A673 (cell line): ENCODE measurements at places on chromosomes 4 and X. TPM values are rescaled to one million over a fixed set of nuclear protein-coding genes. Genes with fewer than 3 reads are reported as not detected.

- no peak overlapping the region for H3K4me3 ChIP-seq
- H3K27me3 ChIP-seq: no peaks in the 10 kb centered on the region
- H3K27ac ChIP-seq: no peak overlapping the region
- DNase-seq: no peak
- no peaks in the 10 kb centered on the region for H3K4me1 ChIP-seq
- no peaks in the 10 kb centered on the region for H3K36me3 ChIP-seq
Measured at GRCh38 chrX:31223817-31224216, 152.0 kb upstream of the FTHL17 start.

DNA sequence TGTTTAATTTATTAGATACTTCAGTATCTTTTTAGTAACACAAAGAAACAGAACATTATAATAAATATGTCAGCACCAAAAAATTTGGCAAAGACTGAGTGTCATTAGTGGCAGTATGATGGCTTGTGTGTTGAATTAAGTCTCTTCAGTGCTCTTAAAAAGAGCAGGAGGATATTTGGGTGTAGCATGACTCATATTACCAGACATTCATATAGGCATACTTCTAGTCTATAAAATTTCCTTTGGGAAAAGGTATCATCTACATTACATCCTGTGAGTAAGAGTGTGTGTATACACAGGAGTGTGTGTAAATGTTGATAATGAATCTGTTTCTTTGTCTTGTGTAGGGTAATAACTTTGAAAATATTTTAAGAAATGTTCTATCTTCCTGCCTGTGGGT, 135.7 kb downstream of the CNKSR2 start:
- H3K4me1 ChIP-seq: no peaks in the 10 kb centered on the region
- H3K27ac ChIP-seq: no peak overlapping the region
- no peaks in the 10 kb centered on the region for H3K27me3 ChIP-seq
- peak; percentile 11 for DNase-seq

- H3K27me3 ChIP-seq: no peaks in the 10 kb centered on the region
- DNase-seq: no peak
- no peak overlapping the region for H3K4me3 ChIP-seq
- H3K36me3 ChIP-seq: no peaks in the 10 kb centered on the region
- no peak overlapping the region for H3K27ac ChIP-seq
Measured at GRCh38 chr4:46441136-46441859, 51.4 kb upstream of the GABRA2 start.

DNA sequence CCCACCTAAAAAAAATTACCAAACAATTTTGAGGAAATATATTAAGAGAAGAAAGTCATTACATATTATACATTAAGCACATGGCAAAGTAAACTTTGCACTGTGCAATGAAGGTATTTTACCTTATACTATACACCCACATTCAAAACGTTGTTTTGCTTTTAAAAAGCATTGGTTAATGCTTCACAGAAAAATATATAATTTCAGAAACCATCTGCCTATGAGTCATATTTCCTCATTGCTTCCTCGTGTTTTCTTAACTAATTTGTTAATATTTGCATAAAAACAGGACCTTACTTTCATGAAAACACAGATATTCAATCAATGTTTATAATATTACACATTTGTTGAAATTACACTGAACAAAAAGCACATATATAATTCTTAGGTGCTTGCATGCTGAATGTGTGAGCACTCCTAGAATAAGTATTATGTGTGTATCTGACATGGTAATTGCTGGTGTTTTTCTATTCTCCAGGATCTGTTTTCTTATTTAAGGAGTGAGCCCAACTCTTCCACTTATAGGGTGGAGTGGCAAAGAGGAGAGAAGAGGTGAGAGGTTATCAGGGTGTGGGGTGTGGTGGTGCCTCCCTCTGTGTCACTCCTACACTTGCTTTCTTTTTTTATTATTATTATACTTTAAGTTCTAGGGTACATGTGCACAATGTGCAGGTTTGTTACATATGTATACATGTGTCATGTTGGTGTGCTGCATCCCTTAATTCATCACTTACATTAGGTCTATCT, 95.1 kb upstream of the IQCM start:
- no peaks in the 10 kb centered on the region for H3K27me3 ChIP-seq
- no peak for DNase-seq
- H3K36me3 ChIP-seq: no peaks in the 10 kb centered on the region

DNA sequence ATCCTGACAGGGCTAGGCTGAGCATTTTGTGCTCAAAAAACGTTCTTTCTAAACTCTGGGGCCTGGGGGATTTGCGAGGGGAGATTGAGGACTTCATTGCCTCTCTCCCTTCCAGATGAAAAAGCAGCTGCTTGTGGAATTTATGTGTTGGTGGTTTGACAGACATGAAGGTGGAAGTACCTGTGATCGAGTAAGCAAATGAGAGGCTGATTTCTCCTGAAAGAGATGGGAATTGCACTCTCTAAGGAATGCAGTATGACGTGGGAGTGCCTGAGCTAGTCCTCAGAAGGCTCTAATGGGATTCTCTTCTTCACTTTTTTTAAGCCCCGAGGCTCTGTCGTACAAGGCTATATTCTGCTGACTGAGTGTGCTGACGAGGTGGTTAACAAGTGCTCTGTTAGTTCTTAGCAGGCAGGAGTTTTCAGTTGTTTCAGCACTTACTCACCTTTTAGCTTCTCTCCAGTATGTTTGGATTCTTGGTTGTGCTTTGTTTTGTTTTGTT, 426.8 kb upstream of the CNKSR2 start:
- no peaks in the 10 kb centered on the region for H3K36me3 ChIP-seq
- H3K27me3 ChIP-seq: no peaks in the 10 kb centered on the region
- no peak overlapping the region for H3K4me3 ChIP-seq
- H3K27ac ChIP-seq: no peak overlapping the region
- DNase-seq: no peak

DNA sequence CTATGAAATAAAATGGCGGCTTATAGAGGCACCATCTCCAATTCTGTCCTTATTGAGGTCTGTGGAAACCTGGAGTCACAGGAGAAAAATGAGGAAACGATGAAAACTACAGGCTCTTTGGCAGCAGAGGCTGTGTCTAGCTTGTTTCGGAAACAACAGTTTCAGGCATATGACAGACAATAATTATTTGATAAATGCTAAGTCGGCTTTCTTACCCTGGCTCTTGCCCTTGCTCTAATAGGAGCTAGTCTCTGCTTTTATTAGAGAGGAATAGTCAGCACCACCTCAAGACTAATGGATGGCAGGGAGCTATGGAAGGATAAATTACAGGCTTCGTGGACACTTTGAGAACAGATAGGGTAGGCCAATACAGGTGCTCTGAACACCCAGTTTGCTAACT, 24.3 kb downstream of the HADH start:
- H3K27ac ChIP-seq: no peak overlapping the region
- H3K27me3 ChIP-seq: no peaks in the 10 kb centered on the region
- DNase-seq: no peak
- peaks cover 22% of the 10 kb centered on the region for H3K36me3 ChIP-seq
- H3K4me3 ChIP-seq: no peak overlapping the region

- H3K27ac ChIP-seq: no peak overlapping the region
- H3K4me1 ChIP-seq: no peaks in the 10 kb centered on the region
- no peaks in the 10 kb centered on the region for H3K36me3 ChIP-seq
- DNase-seq: no peak
- H3K27me3 ChIP-seq: no peaks in the 10 kb centered on the region
Measured at GRCh38 chr4:54400188-54400587, 171.1 kb downstream of the PDGFRA start.

- DNase-seq: peak; percentile 27
- peaks cover 10% of the 10 kb centered on the region for H3K4me1 ChIP-seq
- no peaks in the 10 kb centered on the region for H3K36me3 ChIP-seq
- H3K27me3 ChIP-seq: peaks cover 36% of the 10 kb centered on the region
- no peak overlapping the region for H3K4me3 ChIP-seq
- H3K27ac ChIP-seq: no peak overlapping the region
Measured at GRCh38 chr4:41883988-41884734, 51.1 kb upstream of the TMEM33 start.

GRCh38 chr4:119016636-119017035, 119.0 kb upstream of the MYOZ2 start:
- no peaks in the 10 kb centered on the region for H3K27me3 ChIP-seq
- H3K36me3 ChIP-seq: no peaks in the 10 kb centered on the region
- no peak for DNase-seq
- no peak overlapping the region for H3K27ac ChIP-seq

DNA sequence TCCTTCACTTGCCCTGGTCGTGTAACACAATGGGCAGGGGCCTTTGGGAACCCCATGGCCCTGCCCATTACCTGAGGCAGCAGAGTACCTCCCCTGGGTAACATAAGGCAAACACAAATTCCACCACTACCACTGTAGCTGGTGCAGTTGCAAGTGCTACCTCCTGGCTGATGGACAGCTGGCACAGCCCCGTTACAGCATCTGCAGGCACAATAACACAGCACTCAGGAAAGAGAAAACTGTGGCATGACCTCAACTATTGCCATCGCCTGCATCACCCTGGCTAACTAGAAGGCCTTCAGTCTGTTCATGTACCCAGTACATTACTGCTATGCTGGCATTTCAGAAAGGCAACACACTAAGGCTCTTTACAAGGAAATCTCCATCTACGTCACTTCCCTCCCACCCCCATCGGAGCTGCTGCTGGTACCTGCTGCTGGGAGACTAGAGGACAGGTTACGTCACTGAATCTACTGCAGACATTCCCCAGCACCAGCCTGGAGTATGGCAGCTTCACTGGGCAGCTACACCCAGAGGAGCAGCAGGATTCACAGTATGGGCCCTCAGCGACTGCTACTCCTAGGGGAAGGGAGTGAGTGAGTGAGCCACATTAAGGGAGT, 39.4 kb downstream of the ARFIP1 start:
- H3K27me3 ChIP-seq: no peaks in the 10 kb centered on the region
- no peak overlapping the region for H3K4me3 ChIP-seq
- peaks cover 4% of the 10 kb centered on the region for H3K36me3 ChIP-seq

GRCh38 chrX:45669715-45670340, 469.2 kb upstream of the DIPK2B start:
- H3K36me3 ChIP-seq: no peaks in the 10 kb centered on the region
- H3K27me3 ChIP-seq: no peaks in the 10 kb centered on the region
- no peak overlapping the region for H3K27ac ChIP-seq
- DNase-seq: no peak

GRCh38 chr4:91837608-91838029, 466.1 kb upstream of the GRID2 start:
- no peak overlapping the region for H3K4me3 ChIP-seq
- no peak overlapping the region for H3K27ac ChIP-seq
- DNase-seq: no peak
- no peaks in the 10 kb centered on the region for H3K27me3 ChIP-seq
- no peaks in the 10 kb centered on the region for H3K36me3 ChIP-seq

GRCh38 chr4:188347339-188347738, 208.1 kb downstream of the TRIML1 start:
- no peak overlapping the region for H3K4me3 ChIP-seq
- no peaks in the 10 kb centered on the region for H3K36me3 ChIP-seq
- H3K4me1 ChIP-seq: no peaks in the 10 kb centered on the region

DNA sequence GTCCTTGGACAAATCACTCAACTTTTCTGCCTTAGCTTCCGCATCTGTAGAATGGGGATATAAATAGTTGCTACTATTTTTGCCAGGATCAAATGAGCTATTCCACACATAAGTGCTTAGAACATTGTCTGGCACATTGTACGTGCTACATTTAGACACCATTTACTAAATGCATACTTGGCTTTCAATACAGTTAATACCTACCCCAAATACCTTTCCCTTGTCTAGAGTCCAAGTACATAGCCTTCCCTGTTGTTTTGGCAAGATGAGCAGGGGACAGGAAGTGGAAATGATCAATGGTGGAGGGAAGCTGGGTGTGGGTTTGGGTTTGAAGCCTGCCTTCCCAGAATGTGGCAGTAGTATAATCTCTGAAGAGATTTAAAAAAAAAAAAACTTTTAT, 82.0 kb downstream of the CHRDL1 start:
- no peak for DNase-seq
- H3K4me1 ChIP-seq: no peaks in the 10 kb centered on the region
- H3K36me3 ChIP-seq: no peaks in the 10 kb centered on the region
- H3K4me3 ChIP-seq: no peak overlapping the region
- H3K27me3 ChIP-seq: peaks cover 23% of the 10 kb centered on the region

- H3K4me3 ChIP-seq: no peak overlapping the region
- H3K36me3 ChIP-seq: no peaks in the 10 kb centered on the region
- H3K27me3 ChIP-seq: no peaks in the 10 kb centered on the region
- no peak overlapping the region for H3K27ac ChIP-seq
- DNase-seq: no peak
Measured at GRCh38 chr4:158676076-158676475, 4.0 kb downstream of the ETFDH start.

GRCh38 chrX:82384401-82384800, 1123.7 kb upstream of the POU3F4 start:
- H3K36me3 ChIP-seq: no peaks in the 10 kb centered on the region
- no peak for DNase-seq
- no peak overlapping the region for H3K4me3 ChIP-seq
- H3K27ac ChIP-seq: no peak overlapping the region
- no peaks in the 10 kb centered on the region for H3K27me3 ChIP-seq

DNA sequence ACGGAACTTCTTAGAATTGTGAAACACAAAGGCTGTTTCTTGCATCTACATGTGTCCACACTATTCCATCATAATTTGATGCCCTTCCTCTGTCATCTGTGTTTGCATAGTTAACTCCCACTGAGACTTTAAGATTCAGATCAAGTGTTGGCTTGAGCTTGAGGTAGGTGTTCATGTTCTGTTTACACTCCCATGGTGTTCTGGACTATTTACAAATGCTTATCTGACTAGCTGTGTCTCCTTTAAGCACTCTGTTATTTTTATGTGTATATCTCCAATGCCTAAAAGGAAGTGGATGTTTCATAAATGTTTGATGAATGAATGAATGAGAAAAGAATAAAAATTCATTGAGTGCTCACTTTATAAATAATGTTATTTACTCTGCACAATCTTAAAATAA, 622.7 kb downstream of the RAB28 start:
- no peak for DNase-seq
- no peak overlapping the region for H3K4me3 ChIP-seq
- no peaks in the 10 kb centered on the region for H3K4me1 ChIP-seq
- H3K36me3 ChIP-seq: no peaks in the 10 kb centered on the region
- H3K27ac ChIP-seq: no peak overlapping the region

DNA sequence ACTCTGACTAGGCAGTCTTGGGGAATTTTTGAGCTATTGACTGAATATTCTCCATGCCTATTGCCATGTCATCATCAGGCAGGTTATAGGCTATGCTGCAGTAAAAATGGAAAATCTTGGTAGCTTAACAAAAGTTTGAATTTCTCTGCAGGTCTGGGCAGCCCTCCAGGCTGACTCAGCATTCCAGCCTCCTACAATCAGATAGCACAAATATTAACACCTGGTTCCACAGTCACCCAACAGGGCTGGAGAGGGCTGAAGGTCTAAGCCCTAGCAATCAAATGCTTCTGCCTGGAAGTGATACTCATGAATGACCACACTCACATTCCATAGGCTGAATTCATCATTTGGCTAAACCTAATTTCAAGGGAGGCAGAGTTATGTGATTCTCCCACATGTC, 9.6 kb upstream of the PPP3CA start:
- no peaks in the 10 kb centered on the region for H3K36me3 ChIP-seq
- no peak for DNase-seq
- H3K4me1 ChIP-seq: no peaks in the 10 kb centered on the region

Gene PTTG2
- not detected in 2 replicates for total RNA-seq

Gene MAPK10
- total RNA-seq: 6.3 and 6.8 TPM in 2 replicates

Gene NXF2B
- total RNA-seq: not detected in 2 replicates

Gene SSX3
- 0.81 and 1.2 TPM in 2 replicates for total RNA-seq

Gene ATOH1
- total RNA-seq: not detected in 2 replicates

Gene GABRE
- not detected in 2 replicates for total RNA-seq

Gene IL21
- not detected in 2 replicates for total RNA-seq
